CD8-positive, alpha-beta memory T cell (primary cell): ENCODE measurements at places on chromosomes 2 and 18.

DNA sequence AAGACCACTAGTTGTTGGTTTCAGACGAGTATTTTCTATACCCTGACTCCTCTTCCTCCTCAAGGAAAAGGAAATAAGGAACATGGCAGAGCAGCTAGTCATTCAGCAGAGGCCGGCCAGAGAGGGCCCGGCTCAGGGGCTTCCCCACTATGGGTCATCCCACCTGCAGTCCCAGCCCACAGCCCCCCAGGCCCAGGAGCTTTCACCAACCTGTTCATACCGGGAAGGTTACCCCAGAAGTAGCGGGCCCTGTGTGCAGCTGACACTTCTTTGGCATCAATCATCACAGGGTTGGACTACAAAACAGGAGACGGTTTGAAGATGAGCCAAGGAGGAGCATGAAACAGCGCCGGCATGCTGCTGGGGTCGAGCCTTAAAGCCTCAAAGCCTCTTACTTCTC, 70.5 kb upstream of the POMC start:
- H3K27ac ChIP-seq: no peak overlapping the region
- H3K36me3 ChIP-seq: peaks cover 69% of the 10 kb centered on the region
- H3K27me3 ChIP-seq: no peaks in the 10 kb centered on the region
- no peak overlapping the region for H3K4me3 ChIP-seq

DNA sequence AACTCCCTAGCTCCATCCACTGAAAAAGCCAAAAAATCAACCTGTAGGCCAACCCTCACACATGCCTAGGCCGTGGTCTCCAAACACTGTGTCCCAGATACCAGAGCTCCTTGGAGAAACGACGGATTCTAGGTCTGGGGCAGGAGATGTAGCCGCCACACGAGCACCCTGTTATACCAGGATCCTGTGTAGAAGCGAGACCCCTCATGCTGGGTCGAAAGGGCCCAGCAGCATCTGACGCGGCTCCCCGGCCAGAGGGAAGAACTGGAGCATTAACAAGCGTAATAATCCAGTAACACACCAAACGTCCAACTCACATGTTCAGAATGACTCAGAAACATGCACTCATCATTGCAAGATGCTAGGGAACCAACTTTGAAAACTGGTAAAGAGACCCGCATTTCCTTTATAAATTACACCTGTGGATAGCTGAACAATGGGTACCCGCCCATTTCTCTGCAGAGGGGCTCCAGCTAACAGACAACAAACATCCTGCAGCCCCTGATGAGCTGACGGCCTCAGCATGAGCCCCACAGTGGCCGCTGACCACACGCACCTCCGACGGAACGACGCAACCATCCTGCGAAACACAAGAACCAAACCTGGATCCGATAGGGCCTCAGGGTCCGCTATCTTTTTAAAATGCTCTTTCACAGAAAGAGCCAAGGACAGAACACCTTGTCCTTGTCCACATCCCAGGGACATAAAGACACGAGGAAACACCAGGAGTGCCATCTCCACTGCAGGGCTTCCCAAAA, 14.2 kb downstream of the SLC66A2 start:
- DNase-seq: no peak
- H3K4me3 ChIP-seq: no peak overlapping the region
- peaks cover 2% of the 10 kb centered on the region for H3K36me3 ChIP-seq
- H3K4me1 ChIP-seq: no peaks in the 10 kb centered on the region
- H3K27me3 ChIP-seq: no peaks in the 10 kb centered on the region
- H3K27ac ChIP-seq: no peak overlapping the region

GRCh38 chr2:213085538-213085937, 65.9 kb downstream of the IKZF2 start:
- H3K27ac ChIP-seq: no peak overlapping the region
- DNase-seq: no peak
- no peaks in the 10 kb centered on the region for H3K4me1 ChIP-seq
- no peaks in the 10 kb centered on the region for H3K27me3 ChIP-seq
- H3K4me3 ChIP-seq: no peak overlapping the region

DNA sequence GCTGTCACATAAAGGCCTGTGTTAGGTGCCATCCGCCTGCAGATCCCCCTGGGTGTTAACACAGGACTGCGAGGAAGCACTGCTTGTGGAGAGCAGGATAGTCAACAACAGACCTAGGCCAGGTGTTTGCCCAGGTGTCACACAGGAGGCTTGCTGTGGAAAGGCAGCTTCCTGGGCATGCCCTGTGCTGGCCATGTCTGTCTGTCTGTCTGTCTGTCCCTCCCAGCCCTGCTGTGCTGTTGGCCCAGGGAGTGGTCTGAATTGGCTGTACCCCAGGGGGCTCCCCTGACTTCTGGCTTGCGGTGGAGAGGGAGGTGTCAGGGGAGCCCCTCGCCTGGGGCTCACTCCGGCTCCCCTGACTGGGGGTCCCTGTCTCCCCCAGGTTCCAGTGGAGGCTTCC, 53.2 kb downstream of the SH3BP4 start:
- H3K4me3 ChIP-seq: no peak overlapping the region
- H3K27me3 ChIP-seq: no peaks in the 10 kb centered on the region
- H3K4me1 ChIP-seq: no peaks in the 10 kb centered on the region
- no peak overlapping the region for H3K27ac ChIP-seq

GRCh38 chr2:237472909-237473877, 13.9 kb upstream of the MLPH start:
- H3K36me3 ChIP-seq: no peaks in the 10 kb centered on the region
- DNase-seq: no peak
- no peak overlapping the region for H3K27ac ChIP-seq
- H3K4me1 ChIP-seq: peaks cover 11% of the 10 kb centered on the region

GRCh38 chr2:39118786-39119499, 1.9 kb downstream of the SOS1 start:
- DNase-seq: no peak
- no peaks in the 10 kb centered on the region for H3K27me3 ChIP-seq
- H3K4me1 ChIP-seq: peaks cover 31% of the 10 kb centered on the region
- H3K27ac ChIP-seq: peak overlapping the region; percentile 38
- peak overlapping the region; percentile 75 for H3K4me3 ChIP-seq

- DNase-seq: no peak
- peaks cover 19% of the 10 kb centered on the region for H3K36me3 ChIP-seq
- no peaks in the 10 kb centered on the region for H3K4me1 ChIP-seq
- H3K27ac ChIP-seq: no peak overlapping the region
Measured at GRCh38 chr2:3420076-3420768, 40.7 kb downstream of the TRAPPC12 start.

DNA sequence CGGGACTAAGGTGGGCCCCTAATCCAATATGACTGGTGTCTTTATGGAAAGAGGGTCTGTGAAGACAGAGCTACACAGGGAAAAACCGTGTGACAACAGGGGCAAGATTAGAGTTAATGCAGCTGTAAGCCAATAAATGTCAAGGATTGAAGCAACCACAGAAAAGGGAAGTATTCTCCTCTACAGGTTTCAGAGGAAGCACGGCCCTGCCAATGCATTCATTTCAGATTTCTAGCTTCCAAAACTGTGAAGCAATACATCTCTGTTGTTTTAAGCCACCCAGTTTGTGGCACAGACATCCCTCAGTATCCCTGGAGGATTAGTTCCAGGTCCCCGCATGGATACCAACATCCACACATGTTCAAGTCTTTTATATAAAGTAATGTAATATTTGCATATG, 48.8 kb downstream of the SPP2 start:
- no peak overlapping the region for H3K27ac ChIP-seq
- DNase-seq: no peak
- no peak overlapping the region for H3K4me3 ChIP-seq
- H3K27me3 ChIP-seq: no peaks in the 10 kb centered on the region
- no peaks in the 10 kb centered on the region for H3K36me3 ChIP-seq

DNA sequence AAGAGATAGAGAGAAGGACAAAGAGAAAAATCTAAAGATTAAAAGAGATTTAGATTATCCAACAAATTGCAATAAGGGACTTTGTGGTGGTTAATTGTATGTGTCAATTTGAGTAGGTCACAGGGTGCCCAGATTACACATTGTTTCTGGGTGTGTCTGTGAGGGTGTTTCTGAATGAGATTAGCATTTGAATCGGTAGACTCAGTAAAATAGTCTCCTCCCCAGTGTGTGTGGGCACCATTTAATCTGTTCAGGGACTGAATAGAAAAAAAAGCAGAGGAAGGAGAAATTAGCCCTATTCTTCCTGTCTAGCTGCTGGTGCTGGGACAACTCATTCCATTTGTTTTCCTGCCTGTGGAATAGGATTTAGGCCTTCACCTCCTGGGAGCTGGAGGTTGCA, 339.8 kb upstream of the EPHA4 start:
- H3K36me3 ChIP-seq: no peaks in the 10 kb centered on the region
- H3K27me3 ChIP-seq: no peaks in the 10 kb centered on the region
- no peak overlapping the region for H3K4me3 ChIP-seq
- DNase-seq: no peak
- no peak overlapping the region for H3K27ac ChIP-seq

DNA sequence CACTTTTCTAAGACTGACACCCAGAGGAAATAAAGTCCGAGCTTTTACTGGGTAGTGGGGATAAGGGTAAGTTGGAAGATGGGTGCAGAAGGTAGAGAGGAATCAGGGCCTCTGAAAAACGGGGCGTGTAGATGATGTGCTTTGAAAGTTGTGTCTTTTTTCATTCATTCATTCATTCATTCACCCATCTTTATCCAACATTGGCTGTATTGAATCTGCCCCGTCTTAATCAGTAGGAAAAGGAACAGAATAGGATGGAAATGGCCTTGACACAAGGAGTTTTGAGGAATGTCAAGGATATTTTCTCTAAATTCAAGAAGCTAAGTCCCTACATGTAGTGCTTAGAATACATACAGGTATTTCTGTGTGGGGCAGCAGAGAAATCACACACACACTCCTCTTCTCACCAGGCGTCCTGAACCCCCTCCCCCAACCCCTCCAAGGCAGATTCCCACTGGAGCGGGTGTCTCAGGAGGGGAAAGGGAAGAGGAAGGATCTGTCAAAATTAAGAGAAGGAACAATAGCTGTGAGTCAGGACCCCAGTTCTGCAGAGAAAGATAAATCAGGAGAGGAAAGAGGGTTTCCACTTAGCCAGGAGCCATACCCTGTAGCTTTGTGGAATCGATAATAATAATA, 13.9 kb downstream of the DYSF start:
- H3K27ac ChIP-seq: no peak overlapping the region
- peak overlapping the region; percentile 54 for H3K4me3 ChIP-seq
- peaks cover 19% of the 10 kb centered on the region for H3K27me3 ChIP-seq

DNA sequence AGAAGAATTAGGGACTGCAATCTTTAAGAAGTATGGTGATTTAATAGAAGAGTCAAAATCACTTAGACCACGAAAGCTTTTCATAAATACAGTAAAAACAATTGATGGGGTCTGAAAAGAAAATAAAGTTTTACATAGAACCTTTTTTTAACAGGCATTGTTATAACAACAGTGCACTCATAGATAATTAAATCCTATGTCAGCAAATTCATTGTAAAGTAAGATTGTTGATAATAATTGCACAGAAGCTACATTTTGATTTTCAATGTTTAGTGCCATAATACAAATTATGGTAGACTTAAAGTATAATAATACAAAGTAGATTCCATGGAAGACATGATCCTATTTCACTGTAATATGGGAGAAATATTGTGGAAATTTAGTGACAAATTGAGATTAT, 130.7 kb upstream of the FSIP2 start:
- no peaks in the 10 kb centered on the region for H3K27me3 ChIP-seq
- no peaks in the 10 kb centered on the region for H3K4me1 ChIP-seq
- DNase-seq: no peak
- H3K4me3 ChIP-seq: no peak overlapping the region

GRCh38 chr2:233482616-233483015, 84.0 kb downstream of the USP40 start:
- DNase-seq: no peak
- H3K27me3 ChIP-seq: no peaks in the 10 kb centered on the region
- H3K36me3 ChIP-seq: peaks cover 8% of the 10 kb centered on the region
- no peaks in the 10 kb centered on the region for H3K4me1 ChIP-seq
